ENCODE measurements at places on chromosomes 2 and 18.
A peak's percentile ranks its signal among the peaks of the same experiment; 100 is the strongest.

- no peak for DNase-seq
Observed at GRCh38 chr2:121066526-121066925, 218.5 kb downstream of the TFCP2L1 start.

DNA sequence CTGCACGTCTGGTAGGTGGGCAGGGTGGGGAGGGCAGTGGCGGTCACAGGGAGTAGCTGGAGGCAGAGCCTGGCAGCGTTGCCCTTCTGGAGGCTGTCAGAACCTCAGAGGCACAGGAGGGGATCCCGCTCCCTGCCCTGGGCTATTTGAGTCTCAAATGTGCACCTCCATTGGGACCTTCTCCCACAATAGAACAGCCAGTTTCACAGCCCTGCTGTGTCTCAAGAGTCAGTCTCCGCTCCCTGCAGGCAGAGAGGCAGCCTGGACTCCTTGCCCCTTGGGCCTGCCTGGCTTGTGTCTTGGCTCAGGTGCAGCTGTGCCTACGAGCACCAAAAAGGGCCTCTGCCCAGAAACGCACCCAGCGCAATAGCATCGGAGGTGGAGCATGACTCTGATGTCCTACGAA lies 57.4 kb downstream of the FAM168B start:
- DNase-seq, result no peak

DNA sequence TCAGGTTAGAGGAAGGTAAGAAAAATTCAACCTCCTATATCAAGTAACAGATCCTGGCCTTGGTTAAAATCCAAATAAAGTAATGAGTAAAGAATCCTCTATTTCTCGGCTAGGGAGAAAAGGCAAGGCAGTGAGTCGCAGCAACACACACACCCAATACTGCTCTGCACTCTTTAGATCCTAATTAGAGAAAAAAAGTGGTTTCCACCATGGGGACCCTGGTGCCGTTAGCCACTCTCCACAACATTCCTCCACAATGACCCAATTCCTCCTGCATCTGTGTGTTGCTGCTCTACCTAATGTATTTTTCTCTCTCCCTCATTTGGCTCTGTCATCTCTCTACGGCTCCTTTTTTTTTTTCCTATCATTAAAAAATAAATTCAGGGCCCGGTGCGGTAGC lies 462.7 kb downstream of the METTL4 start:
- no peak for DNase-seq

GRCh38 chr2:164850235-164850634 lies 8.6 kb upstream of the COBLL1 start:
- DNase-seq, result no peak

GRCh38 chr2:126655500-126656430 lies at the start of gene GYPC:
GYPC (plus strand) TSS chr2:126656158; CDS start chr2:126656264, 106 bp downstream.
- DNase-seq, result peak; percentile 32

GRCh38 chr2:241769819-241770184 lies 6.8 kb upstream of the GAL3ST2 start:
- no peak for DNase-seq

DNA sequence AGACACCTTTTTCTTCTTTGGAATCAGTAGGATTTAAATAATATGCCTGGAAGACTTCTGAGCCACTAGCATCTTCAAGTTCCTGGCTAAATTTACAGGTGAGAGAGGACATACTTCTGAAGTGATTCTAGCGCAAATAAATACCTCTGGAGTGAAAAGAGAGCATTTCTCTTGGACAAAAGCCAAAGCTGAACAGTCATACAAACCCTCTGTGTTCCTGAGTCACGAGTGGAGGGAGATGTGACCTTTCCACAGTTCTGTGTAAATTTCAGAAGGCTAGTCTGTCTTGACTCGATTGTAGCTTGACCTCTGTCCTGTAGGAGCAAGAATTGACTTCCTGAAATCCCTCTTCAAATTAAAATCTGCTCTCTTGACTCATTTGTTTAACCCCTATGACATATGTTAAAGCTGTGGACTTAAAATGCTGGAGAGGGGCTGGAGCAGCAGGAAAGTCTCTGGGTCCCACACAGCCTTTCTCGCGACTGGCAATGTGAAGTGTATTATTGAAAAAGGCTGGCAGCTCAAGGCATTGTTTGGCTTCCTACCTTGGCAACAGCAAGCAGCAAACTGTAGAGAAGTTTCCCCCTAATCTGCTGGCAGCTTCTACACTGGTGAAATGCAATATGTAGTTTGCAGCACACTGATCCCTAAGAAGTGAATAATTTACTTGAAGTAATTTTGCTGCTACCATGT lies 79.6 kb upstream of the GCFC2 start:
- no peak for DNase-seq
